NCI-H1436 (cell line): ENCODE measurements at places on chromosomes 3 and 15.
A peak's percentile ranks its signal among the peaks of the same experiment; 100 is the strongest.

DNA sequence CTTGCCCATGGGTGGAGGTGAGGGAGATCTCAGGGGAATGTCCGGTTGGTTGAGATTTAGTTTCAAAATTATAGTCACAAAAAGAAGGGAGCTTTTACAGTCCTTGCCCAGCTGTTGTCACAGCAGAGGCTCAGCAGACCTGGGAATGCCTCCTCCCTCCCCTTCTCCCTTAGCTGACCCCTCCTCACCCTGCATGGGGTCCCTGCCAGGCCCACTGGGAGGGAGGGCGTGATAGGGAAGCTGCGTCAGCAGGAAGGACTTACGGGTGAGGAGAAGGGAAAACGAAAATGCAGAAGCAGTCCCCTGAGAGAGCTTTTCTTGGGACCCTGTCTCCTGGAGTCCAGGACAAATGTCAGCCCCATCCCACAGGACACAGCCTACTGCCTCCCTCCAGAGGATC is 18.9 kb downstream of the SCN5A start:
- no peak for DNase-seq

DNA sequence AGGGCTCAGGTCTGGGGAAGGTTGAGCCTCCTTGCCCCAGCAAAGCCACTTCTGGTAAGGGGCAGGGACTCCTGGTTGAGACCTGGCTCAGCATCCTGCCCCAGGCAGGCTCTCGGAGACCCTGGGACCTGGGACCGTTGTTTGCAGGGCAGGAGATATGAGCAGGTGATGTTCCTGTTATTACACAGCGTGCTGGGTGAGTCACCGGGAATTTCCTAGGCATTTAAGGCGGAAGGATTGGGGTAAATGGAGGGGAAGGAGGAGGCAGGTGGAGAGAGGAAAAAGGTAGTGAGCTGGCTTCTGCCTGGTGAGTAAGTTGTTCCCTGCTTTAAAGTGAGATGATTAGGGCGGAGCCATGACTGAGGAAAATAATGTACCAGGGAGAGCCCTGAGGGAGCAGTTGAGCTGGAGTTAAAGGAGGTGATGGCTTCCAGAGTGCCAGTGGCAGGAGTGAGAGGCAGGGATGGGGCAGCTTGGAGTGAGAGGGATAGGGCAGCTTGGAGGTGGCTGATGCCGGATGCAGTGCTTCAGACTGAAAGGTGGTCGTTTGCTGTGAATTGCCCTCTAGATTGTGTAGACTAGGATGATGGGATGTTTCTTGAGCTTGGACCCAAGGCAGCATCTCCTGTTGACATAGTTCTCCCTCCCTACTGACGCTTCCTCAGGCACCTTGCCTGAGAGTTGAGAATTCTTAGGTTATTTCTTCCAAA is 79.4 kb downstream of the AAGAB start:
- DNase-seq: no peak

DNA sequence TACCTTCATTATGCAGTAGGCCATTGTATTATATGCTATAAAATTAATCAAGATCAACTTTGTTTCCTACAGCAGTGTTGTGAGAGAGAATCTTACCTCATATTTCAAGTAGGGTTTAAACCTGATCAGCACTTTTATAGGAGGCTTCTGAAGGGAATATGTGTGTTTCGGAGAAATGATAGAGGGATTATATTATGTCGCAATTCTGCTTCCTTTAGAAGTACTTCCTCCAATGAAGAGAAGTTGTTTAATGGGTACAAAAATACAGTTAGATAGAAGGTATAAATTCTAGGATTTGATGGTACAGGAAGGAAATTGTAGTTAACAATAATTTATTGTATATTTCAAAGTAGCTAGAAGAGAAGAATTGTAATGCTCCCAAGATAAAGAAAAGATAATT is 54.9 kb downstream of the NSUN3 start:
- no peak for DNase-seq

DNA sequence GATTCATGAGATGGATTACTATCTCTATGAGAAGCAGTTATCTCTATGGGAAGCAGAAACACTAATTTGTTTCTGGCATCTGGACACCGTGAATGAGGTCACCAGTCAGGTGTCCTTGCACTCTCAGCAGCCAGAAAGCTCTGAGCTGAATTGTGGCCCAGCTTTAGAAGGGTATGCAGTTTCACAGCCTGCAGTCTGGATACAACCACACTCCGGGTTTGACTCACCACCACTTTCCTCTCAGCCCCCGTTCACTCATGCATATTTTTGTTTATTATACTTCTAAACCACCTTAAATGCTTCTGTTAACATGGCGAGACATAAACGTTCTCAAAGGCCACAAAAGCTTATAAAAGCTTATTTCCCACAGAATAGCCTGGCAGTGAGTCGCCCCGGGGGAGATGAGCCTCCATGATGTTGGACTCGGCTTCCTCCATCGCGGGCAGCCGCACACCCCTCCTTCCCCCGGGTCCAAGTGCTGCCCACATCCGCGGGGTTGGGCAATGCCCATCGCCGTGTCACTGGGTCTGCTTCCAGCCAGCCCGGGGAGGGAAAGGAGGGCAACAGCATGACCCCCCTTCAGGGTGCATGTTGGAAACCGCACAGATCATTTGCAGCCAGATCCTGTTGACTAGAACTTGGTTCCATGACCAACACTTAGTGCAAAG is 16.8 kb upstream of the SLC41A3 start:
- DNase-seq: no peak

GRCh38 chr3:44920081-44920480 is 45.7 kb downstream of the TGM4 start:
- no peak for DNase-seq

DNA sequence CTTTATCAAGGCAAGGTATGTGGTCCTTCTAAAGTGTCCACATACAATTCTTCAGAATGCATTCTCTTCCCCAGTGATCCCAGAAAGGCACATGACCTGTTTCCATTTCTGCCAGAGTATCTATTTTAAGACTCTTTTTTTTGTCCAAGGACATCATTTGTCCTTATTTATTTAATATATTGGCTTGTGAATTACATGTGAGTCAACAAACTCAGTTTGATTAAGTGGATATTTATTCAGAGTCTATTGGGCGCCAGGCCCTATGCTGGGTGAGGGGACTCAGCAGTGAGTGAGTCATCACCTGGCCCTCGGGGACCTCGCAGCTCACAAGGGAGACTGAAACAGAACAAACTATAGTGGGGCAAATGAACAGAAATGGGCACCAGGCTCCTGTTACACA is 136.8 kb downstream of the SNRK start:
- no peak for DNase-seq

DNA sequence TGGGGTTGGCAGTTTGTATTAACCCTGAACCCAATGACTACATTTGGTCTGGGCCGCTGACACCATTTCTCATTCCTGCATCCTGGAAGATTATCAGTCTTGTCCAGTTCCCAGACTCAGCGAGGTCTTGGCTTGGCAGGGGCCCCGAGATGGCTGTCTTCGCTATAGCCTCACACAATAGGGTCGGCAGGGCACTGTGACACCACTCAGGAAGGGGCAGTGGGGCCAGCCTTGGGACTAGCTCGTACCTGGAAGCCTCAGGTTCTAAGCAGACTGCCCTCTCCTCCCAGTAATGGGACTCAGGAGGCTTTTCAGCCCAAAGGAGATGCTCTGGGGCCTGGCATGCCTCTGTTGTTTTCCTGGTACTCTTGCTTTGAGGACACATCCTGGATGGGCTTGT is 9.1 kb downstream of the TEX264 start:
- DNase-seq: no peak

GRCh38 chr3:60659098-60659497 is 592.2 kb downstream of the FHIT start:
- DNase-seq: no peak

- no peak for DNase-seq
Measured at GRCh38 chr15:72284781-72285180, 12.4 kb upstream of the PARP6 start.

DNA sequence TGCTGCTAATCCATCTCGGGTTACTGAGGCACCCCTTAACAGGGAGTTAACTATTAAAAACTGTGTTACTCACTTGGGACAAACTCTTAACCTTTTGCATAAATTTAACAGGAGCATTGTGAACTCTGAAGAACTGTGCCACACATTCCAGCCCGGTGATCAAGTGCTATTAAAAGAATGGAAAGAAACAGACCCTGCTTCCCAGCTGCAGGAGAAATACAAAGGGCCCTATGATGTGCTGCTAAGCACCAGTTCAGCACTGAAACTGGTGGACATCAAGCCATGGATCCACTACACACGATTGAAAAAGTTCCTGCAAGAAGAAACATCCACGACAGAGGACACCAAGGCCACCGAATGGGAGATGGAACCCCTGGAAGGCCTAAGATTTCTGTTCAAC is 114.7 kb upstream of the PLCL2 start:
- no peak for DNase-seq

DNA sequence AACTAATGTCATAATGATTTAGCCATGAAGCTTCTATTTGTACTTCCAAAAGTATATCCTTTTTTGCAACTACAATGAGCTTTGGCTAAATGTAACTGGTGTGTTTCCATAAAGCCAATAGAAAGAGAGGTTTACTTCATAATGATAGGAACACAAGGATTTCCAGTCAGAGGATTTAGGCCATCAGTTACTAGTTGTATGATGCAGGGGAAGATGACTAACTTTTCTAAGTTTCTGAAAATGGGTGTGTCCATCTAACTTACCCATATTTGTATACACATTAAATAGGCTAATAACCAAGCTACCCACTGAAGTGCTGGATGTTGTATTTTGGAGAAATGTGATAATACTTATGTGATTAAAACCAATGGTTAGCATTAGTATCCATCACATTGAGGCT is 55.7 kb downstream of the SLC4A7 start:
- no peak for DNase-seq

DNA sequence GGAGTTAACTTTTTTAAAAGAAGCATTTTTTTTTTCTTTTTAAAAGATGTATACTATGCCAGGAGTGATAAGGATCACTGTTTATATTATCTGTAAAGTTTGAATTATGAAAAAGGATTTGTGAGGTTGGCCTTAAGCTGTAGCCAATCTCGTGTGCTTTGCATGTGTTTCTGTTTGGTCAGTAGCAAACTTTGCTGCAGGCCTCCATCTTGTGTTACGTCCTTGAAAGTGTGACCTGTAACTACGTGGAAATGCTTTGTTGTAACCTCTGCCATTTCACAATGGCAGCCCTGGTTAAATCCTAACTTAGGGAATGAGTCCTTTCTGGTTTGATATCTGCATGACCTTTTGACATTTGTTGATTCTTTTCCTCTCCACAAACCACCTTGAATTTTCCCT is 1345.6 kb downstream of the NSUN3 start:
- DNase-seq: no peak

GRCh38 chr15:65611888-65612615 is 1.1 kb upstream of the INTS14 start:
- DNase-seq: no peak

DNA sequence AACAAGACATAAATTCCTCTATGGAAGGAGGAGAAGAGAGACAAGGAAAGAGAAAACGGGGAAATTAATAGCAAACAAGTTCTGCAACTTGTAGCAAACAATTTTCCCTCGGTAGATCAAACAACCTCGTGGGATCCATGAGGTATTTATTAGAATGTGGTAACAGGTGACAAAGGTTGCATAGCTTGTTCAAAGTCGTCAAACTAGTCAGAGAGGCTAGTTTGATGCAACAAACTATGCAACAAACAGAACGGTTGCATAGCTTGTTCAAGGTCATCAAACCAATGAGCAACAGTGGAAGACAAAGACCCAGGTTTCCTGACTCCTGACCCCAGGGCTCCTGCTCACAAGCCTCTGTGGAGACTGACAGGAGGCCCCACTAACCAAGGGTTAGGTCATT is 20.7 kb downstream of the MB21D2 start:
- DNase-seq: no peak

- DNase-seq: peak; percentile 73
Measured at GRCh38 chr3:134937256-134938028, 142.4 kb downstream of the EPHB1 start.

DNA sequence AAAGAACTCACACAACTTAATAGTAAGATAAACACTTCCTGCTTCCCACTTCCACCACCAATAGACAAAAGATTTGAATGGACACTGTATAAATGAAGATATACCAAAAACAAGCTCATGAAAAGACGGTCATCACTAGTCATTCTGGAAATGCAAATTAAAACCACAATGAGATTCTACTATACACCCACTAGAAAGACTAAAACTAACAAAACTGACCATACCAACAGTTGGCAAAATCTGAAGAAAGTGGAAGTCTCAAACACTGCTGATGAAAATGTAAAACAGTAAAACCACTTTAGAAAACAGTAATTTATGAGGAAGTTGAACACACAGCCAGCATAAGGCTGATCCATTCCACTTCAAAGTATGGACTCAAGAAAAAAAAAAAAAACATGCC is 35.6 kb upstream of the CD96 start:
- DNase-seq: no peak
